Muscle of back (tissue), 13 donors: ENCODE measurements at places on chromosomes 16 and 17. TPM values are rescaled to one million over a fixed set of nuclear protein-coding genes. Genes with fewer than 3 reads are reported as not detected.

The NLRC5 gene
- 8.1 TPM for polyA plus RNA-seq

The TOX3 gene
- polyA plus RNA-seq = 1.5 TPM

The PRR35 gene
- 0.25 TPM for polyA plus RNA-seq

The VPS35 gene
- 94.7 TPM for polyA plus RNA-seq

The HEATR9 gene
- polyA plus RNA-seq = not detected

DNA sequence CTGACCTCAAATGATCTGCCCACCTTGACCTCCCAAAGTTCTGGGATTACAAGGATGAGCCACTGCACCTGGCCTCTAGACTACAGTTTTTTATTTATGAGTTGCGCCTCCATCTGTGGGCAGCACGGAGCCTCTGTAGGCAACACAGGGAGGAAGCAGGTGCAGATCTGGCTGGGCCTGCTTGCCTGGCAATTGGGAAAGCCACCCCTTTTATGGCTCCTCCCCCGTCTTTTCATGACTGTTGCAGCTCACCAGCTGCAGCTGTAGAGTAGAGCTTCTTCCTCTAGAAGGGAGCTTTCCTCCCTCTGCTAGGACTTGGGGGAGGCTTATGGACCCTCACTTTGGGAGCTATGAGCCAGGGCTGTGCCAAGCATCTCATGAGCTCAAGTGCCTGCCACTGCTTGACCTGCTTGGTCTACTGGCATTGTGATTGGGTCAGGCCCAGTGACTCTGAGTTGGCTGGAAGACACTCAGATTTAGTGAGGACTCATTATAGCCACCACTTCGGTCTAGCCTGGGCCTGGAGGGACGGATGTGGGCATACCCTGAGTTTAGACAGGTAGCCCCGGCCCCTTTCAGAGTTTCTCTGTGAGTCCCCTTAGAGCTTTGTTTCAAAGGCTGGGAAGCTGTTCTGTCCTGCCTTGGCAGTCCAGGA lies 6.9 kb upstream of the SLC7A6 start:
- DNase-seq = no peak

- DNase-seq = no peak
Observed at GRCh38 chr16:57593021-57593420, 35.4 kb upstream of the ADGRG1 start.

GRCh38 chr16:19393226-19394111 lies 24.2 kb upstream of the TMC5 start:
- no peak for DNase-seq

- DNase-seq = peak; percentile 66
Observed at GRCh38 chr16:80058214-80058613, 457.7 kb upstream of the MAF start.

GRCh38 chr16:705431-706188 lies at the start of gene FBXL16:
FBXL16 (minus strand) TSS chr16:705801; CDS start chr16:697405, 8,396 bp downstream.
- no peak for DNase-seq

GRCh38 chr17:41813152-41813680 lies 412 bp downstream of the FKBP10 start:
- no peak for DNase-seq

GRCh38 chr17:62760945-62761267 lies 47.2 kb downstream of the MARCHF10 start:
- DNase-seq = no peak

DNA sequence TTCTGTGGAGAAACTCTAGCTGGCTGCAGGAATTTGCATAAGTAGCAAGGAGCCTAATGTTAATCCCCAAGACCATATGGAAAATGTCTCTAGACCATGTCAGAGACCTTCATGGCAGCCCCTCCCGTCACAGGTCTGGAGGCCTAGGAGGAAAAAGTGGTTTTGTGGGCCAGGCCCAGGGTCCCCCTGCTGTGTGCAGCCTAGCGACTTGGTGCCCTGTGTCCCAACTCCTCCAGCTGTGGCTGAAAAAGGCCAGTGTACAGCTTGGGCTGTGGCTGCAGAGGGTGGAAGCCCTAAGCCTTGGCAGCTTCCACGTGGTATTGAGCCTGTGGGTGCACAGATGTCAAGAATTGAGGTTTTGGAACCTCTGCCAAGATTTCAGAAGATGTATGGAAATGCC lies 306.9 kb upstream of the CA10 start:
- no peak for DNase-seq

- no peak for DNase-seq
Observed at GRCh38 chr17:499951-500461, 147.4 kb upstream of the RPH3AL start.

GRCh38 chr17:29972277-29972676 lies 30.8 kb downstream of the EFCAB5 start:
- DNase-seq = no peak

- DNase-seq = no peak
Observed at GRCh38 chr17:42362245-42362961, 25.8 kb downstream of the STAT3 start.

DNA sequence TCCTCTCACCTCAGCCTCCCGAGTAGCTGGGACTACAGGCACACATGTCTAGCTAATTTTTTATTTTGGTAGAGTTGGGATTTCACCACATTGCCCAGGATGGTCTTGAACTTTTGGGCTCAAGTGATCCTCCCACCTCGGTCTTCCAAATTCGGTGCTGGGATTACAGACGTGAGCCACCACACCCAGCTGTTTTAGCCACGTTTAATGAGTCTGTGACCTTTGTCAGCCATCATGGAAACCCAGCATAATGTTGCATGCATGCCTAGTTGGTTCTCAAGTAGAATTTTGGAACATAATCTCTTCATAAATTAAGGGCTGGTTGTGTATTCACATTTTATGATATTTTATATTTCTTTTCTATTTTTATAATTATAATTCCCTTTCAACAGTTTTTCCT lies 42.0 kb downstream of the GOSR1 start:
- peak; percentile 21 for DNase-seq

- DNase-seq = peak; percentile 25
Observed at GRCh38 chr16:22369221-22369811, 5.1 kb downstream of the CDR2 start.

- no peak for DNase-seq
Observed at GRCh38 chr16:65658787-65659220, 536.9 kb upstream of the CDH11 start.
